ENCODE measurements at places on chromosomes 4 and X.

DNA sequence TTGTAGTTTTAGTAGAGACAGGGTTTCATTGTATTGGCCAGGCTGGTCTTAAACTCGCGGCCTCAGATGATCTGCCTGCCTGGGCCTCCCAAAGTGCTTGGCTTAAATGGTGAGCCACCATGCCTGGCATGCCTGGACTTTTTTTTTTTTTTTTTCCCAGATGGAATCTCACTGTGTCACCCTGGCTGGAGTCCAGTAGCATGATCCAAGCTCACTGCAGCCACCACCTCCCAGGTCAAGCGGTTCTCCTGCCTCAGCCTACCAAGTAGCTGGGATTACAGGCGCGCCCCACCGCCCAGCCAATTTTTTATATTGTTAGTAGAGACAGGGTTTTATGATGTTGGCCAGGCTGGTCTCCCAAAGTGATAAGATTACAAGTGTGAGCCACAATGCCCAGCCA is 8.4 kb downstream of the UBE2K start:
- DNase-seq: no peak

- DNase-seq: no peak
Measured at GRCh38 chr4:177275999-177276398, 33.7 kb upstream of the NEIL3 start.

- no peak for DNase-seq
Measured at GRCh38 chr4:13970349-13970748, 342.8 kb upstream of the BOD1L1 start.

GRCh38 chr4:11495818-11496217 is 67.1 kb upstream of the HS3ST1 start:
- no peak for DNase-seq

- DNase-seq: no peak
Measured at GRCh38 chrX:457292-457679, 70.6 kb upstream of the PPP2R3B start.

DNA sequence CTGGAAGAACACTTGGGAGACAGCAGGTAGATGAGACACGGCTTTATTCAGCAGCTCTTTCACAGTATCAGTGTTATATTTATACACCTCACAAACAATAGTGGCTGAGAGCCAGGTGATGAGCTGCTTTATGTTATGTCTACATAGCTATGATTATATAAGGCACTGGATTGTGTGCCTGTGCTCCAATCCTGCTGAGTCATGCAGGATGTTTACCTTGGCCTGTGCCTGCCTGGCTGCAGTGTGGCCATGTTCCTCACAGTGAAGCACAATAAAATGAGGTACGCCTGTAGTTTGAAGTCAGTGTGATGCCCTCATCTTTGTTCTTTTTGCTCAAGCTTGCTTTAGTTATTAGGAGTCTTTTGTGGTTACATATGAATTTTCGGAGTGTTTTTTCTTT is 31.3 kb downstream of the CXCL13 start:
- DNase-seq: no peak

DNA sequence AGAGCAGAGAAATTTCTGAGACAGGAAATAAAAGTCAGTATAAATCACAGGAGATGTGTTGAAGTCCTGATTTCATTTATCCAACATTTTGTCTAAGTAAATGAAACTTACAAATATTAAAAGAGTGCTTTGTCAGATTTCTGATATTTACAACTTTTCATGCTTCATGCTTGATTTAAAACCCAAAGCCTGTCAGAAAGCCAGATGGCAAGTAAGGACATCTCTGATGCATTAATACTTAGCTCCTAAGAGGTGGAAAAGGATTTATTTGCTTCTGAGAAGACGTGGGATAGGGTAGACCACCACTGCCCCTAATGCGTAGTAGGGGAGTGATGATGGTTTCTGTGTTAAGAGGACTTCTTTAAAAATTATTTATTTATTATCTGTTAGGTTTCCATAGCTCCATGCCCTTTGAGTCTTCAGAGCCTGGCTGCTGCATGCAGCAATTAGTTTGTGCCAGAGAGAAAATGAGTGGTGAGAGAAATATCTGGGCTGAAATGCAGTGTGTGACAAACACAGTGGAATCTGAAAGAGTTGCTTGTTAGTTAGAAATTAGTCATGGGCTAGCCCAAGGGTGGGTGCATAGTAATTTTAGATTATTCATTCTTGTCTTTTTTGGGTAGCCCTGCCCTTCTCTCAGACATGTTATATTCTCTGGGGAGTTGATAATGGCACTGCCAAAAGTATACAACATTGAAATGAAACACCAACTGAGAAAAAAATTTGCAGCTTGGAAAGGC is 333.8 kb downstream of the C4orf33 start:
- DNase-seq: no peak

GRCh38 chr4:75036046-75036830 is 103.3 kb downstream of the PARM1 start:
- DNase-seq: no peak

DNA sequence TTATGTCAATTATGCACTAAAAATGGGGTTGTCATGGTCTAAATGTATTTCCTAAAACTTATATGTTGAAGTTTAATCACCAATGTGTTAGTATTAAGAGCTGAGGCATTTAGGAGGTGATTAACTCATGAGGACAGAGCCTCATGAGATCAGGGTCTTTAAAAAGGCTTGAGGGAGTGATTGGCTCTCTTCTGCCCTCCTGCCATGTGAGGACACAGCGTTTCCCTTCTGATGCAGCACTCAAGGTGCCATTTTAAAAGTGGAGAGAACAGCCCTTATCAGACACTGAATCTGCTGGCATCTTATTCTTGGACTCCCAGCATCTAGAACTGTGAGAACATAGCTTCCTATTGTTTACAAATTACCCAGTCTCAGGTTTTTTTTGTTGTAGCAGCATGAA is 581.7 kb downstream of the KCNIP4 start:
- DNase-seq: no peak

- no peak for DNase-seq
Measured at GRCh38 chr4:39626913-39627312, 11.8 kb downstream of the SMIM14 start.

- no peak for DNase-seq
Measured at GRCh38 chr4:69133993-69134392, 37.7 kb downstream of the UGT2B7 start.
